Stimulated activated CD4-positive, alpha-beta T cell treated with anti-CD3 and anti-CD28 coated beads, Interleukin-12 subunit alpha, Interleukin-12 subunit beta, amount 100 ng/mL, for 24 hours (primary cell): ENCODE measurements at places on chromosomes 6 and 20.

DNA sequence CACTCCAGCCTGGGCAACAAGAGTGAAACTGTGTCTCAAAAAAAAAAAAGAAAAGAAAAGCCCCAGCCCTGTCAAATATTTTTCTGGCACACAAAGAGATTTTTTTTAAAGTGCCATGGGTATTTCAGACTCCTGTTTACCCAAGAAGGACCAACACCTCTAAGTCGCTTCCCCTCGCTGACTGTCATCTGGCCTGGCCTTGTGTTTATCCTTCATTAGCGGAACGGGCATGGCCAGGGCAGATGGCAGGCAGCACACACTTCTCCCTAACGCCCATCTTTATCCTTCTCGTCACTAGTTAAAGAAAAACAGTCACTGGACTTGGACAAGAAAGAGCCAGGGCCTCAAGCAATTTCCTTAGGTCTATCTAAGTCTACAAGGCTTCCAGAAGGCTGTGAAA, 7.3 kb upstream of the CBFA2T2 start:
- DNase-seq, result no peak

- DNase-seq, result no peak
These were observed 19.1 kb downstream of the GABRR2 start for GRCh38 chr6:89295981-89296380.

GRCh38 chr20:11607047-11607446, 310.6 kb upstream of the BTBD3 start:
- no peak for DNase-seq

GRCh38 chr6:8865451-8865850, 430.1 kb upstream of the SLC35B3 start:
- no peak for DNase-seq
